ENCODE measurements at places on chromosomes 7 and 10.

- DNase-seq = no peak
Observed at GRCh38 chr7:46756996-46757395, 824.9 kb downstream of the TNS3 start.

DNA sequence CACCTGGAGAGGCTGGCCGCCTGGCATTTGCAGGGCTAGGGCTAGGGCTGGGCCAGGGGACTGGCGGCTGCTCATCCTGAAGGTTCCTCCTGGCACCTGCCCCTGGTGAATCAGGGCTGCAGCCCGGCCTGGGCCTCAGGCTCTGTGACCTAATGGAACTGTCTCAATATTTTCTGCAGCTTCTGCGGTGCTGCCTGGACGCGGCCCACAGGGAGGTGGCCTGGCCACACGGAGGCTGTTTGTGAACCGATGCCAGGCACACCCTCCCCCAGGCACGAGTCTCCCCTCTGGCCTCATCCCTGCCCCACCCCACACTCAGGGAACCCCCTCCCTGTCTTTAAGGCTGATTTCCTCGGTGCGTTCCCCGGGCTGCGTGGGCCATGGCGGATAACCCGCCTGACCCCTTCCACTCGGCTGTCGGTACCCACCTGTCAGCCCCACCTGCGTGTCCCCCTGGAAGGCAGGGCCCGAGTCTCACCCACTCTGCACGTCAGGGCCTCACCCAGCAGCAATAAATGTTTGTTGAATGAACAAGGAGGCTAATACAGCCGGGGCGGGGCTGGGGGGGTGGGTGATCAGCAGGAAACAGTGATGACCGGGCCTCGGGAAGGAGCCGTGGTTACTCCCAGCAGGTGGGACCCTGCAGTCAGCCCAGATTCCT, 54.5 kb upstream of the DNAJB6 start:
- no peak for DNase-seq

GRCh38 chr7:159064816-159065510, 79.7 kb downstream of the VIPR2 start:
- DNase-seq = no peak

- no peak for DNase-seq
Observed at GRCh38 chr7:76377186-76377918, 18.6 kb upstream of the YWHAG start.

- DNase-seq = no peak
Observed at GRCh38 chr10:19154375-19154774, 105.8 kb downstream of the MALRD1 start.

- DNase-seq = no peak
Observed at GRCh38 chr10:121935702-121936101, 7.9 kb upstream of the ATE1 start.
